ENCODE measurements at places on chromosomes 2 and 18. TPM values are rescaled to one million over a fixed set of nuclear protein-coding genes. Genes with fewer than 3 reads are reported as not detected.

GRCh38 chr2:29697715-29698114 is 223.7 kb downstream of the ALK start:
- DNase-seq: no peak

- no peak for DNase-seq
Measured at GRCh38 chr2:233448220-233448559, 93.9 kb downstream of the DGKD start.

GRCh38 chr2:2974982-2975381 is 402.6 kb downstream of the EIPR1 start:
- no peak for DNase-seq

GAL3ST2 gene
- not detected for total RNA-seq
